H1 (cell line): ENCODE measurements at places on chromosomes 16 and 17. TPM values are rescaled to one million over a fixed set of nuclear protein-coding genes. Genes with fewer than 3 reads are reported as not detected.

The FBXW10B gene
- not detected in 2 replicates for total RNA-seq

- no peak for DNase-seq
These were observed 164.6 kb downstream of the CDH11 start for GRCh38 chr16:64957246-64957645.

GRCh38 chr17:66981983-66982508 is 17.5 kb downstream of the CACNG4 start:
- no peak for DNase-seq

DNA sequence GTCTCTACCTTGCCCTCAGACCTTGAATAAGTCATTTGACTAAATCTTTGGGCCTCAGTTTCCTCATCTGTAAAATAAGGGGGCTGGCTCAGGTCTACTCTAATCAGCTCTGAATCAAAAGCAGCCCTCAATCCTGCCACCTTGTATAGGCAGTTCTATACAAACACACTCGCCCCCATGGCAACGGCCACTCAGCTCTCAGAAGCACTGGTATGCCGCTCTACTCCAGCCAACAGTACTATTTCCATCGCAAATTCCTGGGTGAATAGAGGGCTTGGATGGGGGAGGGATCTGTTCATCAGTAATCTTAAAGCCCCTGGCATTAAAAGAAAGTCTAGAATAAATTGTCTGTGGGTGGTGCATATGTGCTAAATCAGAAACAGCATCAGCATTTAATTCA is 21.2 kb upstream of the TAOK1 start:
- no peak for DNase-seq

DNA sequence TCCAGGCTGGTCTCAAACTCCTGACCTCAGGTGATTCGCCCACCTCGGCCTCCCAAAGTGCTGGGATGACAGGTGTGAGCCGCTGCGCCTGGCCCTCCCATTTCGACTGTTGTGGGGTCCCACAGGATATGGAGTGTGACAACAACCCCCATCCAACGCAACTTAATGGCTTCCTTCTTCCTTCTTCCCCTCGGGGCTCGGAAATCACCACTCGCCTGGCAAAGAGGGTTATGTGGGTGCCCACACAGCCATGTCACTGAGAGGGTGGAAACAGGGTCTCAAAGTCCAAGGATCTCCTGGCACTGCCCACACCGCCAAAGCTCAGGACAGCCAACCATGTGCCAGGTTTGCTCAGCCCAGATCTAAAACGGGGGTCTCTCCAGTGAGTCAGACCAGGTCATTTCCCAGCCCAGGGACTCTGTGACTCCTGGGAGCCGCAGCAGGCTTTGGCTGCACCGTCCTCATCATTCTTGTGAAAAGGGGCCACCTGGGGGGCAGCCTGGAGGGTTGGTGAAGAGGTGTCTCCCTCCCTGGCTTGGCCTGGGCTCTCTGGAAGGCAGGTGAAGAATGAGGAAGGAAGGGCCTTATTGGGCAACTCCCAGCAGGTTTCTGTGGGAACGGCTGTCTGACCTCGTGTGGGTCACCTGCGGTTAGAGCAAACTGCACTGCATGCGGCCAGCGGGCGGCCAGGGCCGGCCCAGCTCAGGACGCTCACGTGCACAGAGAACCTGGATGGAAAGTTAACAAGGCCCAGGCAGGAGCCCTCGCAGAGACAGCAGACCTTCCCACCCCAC is 25.3 kb upstream of the LITAF start:
- DNase-seq, result no peak

DNA sequence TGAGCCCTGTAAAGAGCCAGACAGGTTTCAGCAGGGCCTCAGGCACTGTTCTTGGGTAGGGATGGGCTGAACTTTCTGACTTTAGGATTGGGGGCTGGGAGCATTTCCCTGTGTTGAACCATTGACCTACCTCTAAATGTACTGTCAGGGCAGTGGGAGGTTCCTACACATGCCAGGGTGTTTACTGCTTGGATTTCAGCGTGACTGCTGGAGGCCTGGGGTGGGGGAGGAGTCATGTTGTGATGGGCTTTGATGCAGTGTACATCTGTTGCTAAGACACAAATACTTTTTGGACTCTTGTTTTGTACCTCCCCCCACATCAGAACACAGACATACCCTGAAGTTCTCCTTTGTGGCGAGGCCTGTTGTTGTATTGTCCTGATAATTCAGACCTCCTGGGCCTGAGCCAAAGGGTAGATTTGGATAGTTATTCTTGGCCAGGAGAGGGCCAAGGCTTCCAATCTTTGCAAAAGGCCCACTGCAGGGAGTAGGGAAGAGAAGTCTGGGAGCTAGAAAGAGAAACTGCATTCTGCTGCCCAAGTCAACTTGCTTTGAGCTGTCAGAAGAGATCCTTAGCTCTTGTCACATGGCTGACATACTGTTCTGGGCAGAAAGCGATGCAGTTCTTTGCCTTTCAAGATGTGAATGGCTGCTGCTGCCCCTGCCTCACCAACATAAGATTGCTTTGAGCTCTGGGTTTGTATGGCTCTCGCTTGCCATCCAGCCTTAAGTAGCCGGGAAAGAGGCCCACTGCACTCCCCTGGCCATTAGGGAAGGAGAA is 3.7 kb downstream of the NFE2L1 start:
- DNase-seq, result no peak

GRCh38 chr16:84764970-84765369 is 54.8 kb upstream of the CRISPLD2 start:
- DNase-seq, result no peak

DNA sequence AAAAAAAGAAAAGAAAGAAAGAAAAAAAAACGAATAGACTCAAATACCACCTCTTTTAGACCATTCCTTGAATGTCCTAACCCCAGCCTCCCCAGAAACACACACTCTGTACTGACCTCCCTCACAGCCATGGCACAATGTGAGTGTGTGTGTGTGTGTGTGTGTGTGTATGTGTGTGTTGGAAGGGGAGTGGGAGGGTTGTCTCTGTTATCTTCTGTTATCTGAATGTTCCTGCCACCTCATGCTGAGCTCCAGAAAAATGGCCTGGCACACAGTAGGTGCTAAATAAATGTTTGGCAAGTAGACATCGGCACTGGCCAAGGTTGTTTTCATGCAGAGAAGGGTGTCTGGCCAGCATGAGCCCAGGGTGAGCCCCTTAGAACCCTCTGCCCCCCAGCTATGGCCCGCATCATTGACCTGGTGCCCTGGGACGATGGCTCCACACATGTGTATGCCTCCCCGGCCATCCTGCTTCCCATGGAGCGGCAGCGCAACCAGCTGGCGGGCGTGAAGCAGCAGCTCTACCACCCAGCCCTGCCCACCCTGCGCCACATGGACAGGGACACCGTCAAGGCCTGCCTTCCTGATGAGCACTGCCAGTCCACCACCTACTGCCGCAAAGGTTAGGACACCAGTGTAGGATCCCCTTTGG is 6.6 kb upstream of the CNGB1 start:
- DNase-seq, result no peak

GRCh38 chr16:83533193-83533592 is 274.6 kb upstream of the HSBP1 start:
- no peak for DNase-seq

- DNase-seq, result no peak
These were observed 33.8 kb downstream of the FOXK2 start for GRCh38 chr17:82553210-82553930.
